MCF 10A (cell line): ENCODE measurements at places on chromosomes 12 and 14. TPM values are rescaled to one million over a fixed set of nuclear protein-coding genes. Genes with fewer than 3 reads are reported as not detected.
A peak's percentile ranks its signal among the peaks of the same experiment; 100 is the strongest.

The E2F7 gene
- total RNA-seq: 23.5 and 34.4 TPM in 2 replicates

The GLS2 gene
- total RNA-seq: 3.9 and 4.8 TPM in 2 replicates

The GYS2 gene
- 0.29 and 0.47 TPM in 2 replicates for total RNA-seq

DNA sequence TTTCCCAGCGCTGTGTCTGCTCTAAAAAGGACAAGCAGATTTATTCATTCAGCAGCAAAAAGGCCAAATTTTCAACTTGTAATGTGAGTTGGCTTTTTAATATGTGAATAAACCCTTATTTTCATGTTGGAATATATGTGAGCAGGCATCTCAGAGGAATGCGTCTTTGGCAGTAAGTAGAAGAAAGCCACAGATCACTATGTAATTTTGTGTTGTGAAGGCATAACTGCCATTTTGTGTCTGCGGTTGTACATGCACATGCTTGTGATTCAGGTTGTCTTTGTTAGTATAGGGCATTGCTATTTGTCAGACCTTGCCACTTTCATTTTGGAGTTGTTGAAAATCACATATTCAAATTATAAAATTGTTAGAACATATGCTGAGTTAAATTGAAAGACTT lies 398.8 kb upstream of the RGS6 start:
- no peak for DNase-seq
- no peak overlapping the region for H3K27ac ChIP-seq
- H3K36me3 ChIP-seq: peaks cover 13% of the 10 kb centered on the region
- no peak overlapping the region for H3K4me3 ChIP-seq
- H3K4me1 ChIP-seq: no peaks in the 10 kb centered on the region

- no peak overlapping the region for H3K4me3 ChIP-seq
- no peaks in the 10 kb centered on the region for H3K27me3 ChIP-seq
- no peaks in the 10 kb centered on the region for H3K4me1 ChIP-seq
- DNase-seq: peak; percentile 42
- H3K36me3 ChIP-seq: no peaks in the 10 kb centered on the region
These were observed 129.6 kb downstream of the PAPOLA start for GRCh38 chr14:96631621-96632362.

DNA sequence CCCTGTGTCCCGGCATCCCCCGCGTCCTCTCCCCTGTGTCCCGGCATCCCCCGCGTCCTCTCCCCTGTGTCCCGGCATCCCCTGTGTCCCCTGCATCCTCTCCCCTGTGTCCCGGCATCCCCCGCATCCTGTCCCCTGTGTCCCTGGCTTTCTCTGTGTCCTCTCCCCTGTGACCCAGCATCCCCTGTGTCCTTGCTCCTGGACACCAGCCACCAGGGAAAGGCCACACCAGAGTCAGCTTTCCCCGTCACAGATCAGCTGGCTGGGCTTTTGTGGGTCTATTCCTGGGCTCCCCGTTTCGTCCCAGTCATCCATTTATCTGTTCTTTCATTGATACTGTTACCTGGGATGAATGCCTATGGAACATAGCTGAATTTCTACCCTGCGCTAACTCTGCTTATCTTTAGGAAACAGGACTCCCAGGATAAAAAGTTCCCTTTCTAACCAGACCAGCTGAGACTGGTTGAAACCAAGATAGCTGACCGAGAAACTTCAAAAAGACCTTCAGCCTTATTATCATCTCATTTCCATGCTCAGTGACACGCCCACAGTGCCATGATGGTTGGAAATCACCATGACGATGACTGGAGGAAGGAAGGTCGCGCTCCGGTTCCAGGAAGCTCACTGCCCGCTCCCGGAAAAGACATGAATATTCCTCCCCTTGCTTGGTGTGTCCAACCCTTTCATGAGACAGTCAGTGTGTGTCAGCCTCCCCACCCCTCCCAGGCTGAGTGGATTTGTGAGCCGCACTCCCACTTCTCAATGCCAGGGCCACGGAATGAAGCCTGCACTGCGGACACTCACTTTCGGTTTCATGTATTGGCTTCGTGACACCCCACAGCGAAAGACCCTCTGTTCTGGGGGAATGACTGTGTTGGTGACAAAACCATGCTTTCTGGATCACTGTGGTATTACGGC lies 276.4 kb upstream of the SFSWAP start:
- DNase-seq: no peak
- H3K4me1 ChIP-seq: no peaks in the 10 kb centered on the region
- no peaks in the 10 kb centered on the region for H3K36me3 ChIP-seq
- H3K4me3 ChIP-seq: no peak overlapping the region

GRCh38 chr12:108447168-108447832 lies 67.8 kb upstream of the FICD start:
- peak overlapping the region; percentile 3 for H3K4me3 ChIP-seq
- peak overlapping the region; percentile 35 for H3K27ac ChIP-seq
- peaks cover 16% of the 10 kb centered on the region for H3K27me3 ChIP-seq
- H3K36me3 ChIP-seq: no peaks in the 10 kb centered on the region
- peak; percentile 74 for DNase-seq

- H3K4me1 ChIP-seq: no peaks in the 10 kb centered on the region
- H3K4me3 ChIP-seq: no peak overlapping the region
- H3K27ac ChIP-seq: no peak overlapping the region
- H3K36me3 ChIP-seq: no peaks in the 10 kb centered on the region
These were observed 103.1 kb upstream of the C14orf180 start for GRCh38 chr14:104476437-104476836.

GRCh38 chr12:11886339-11886738 lies 184.4 kb upstream of the BCL2L14 start:
- H3K27me3 ChIP-seq: no peaks in the 10 kb centered on the region
- H3K36me3 ChIP-seq: peaks cover 28% of the 10 kb centered on the region
- peak overlapping the region; percentile 74 for H3K27ac ChIP-seq

DNA sequence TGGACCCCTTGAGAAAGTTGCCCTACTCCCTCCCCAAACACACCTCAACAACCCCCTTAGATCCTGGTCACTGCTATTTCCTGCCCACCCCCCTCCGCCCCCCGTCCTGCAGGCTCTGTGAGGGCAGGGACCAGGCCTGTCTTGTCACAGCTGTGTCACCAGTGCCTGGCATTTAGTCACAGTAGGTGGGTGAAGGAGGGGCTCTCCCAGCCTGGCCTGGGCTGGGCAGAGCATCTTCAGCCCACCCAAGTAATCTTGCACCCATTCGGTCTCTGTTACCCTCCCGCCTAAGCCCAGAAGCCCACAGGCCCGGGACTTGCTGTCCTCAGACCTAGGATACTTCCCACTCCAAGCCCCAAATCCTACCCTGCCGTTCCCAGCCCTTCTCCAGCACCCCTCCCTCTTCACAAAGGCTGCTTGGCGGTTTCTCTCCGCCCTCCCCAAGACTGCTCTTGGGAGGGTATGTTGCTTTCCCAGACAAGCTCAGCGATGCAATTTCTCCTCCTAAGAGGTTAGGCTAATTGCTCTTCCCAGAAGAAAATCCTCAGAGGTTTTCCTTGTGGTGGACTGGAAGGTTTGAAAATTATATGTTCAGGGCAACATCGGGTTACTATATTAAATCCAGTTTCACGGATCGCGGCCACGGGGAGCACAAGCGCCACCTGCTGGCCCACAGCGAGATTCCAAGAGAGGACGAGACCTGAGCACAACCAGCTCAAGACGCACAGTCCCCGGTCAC lies 50.8 kb upstream of the ZFP36L1 start:
- H3K27me3 ChIP-seq: no peaks in the 10 kb centered on the region
- H3K4me3 ChIP-seq: no peak overlapping the region
- no peak overlapping the region for H3K27ac ChIP-seq

DNA sequence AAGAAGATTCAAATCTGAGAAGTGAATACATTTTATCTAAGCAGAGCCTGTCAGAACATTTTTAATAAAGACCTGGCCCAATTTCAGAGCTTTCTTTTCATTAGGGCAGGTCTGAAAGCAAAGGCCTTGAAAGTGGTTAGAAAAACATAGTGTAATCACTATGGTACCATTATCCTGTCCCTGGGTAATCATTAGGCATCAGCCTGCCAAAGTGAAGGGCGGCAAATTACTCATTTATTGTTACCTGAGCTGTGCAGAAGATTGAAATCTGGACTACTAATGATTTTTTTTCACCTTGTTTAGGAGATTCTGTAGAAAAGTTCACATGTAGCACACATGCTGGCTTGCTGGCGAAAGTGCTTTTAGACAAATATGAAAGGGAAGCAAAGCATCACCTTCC lies 92.6 kb upstream of the PRKD1 start:
- no peaks in the 10 kb centered on the region for H3K36me3 ChIP-seq
- H3K4me3 ChIP-seq: no peak overlapping the region
- no peak for DNase-seq
- H3K4me1 ChIP-seq: no peaks in the 10 kb centered on the region
- no peaks in the 10 kb centered on the region for H3K27me3 ChIP-seq
- no peak overlapping the region for H3K27ac ChIP-seq

DNA sequence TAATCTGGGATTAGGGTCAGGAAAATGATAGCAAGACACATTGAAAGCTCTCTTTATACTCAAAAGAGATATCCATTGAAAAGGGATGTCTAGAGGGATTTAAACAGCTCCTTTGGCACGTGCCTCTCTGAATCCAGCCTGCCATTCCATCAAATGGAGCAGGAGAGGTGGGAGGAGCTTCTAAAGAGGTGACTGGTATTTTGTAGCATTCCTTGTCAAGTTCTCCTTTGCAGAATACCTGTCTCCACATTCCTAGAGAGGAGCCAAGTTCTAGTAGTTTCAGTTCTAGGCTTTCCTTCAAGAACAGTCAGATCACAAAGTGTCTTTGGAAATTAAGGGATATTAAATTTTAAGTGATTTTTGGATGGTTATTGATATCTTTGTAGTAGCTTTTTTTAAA lies 25.4 kb upstream of the PLEKHD1 start:
- no peaks in the 10 kb centered on the region for H3K27me3 ChIP-seq
- no peak overlapping the region for H3K4me3 ChIP-seq
- no peak for DNase-seq
- H3K4me1 ChIP-seq: no peaks in the 10 kb centered on the region
- peaks cover 58% of the 10 kb centered on the region for H3K36me3 ChIP-seq

DNA sequence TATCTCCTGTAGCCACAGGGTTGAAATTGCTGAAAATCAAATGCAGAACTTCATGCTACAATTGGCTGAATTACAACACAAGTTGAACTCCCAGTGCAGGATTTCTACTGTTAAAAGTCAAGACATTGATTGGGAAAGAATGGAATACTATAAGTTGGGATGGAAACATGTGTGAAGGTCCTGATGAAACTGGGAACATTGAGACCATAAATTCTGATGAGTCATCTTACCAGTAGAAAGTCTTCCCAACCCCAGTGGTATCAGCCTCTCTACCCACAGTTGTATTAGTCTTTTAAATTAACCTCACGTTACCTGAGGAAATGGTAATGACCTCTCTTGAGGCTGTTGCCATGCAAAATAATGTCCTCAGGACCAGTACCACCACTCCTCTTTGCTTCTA lies 27.4 kb upstream of the DYRK2 start:
- H3K27ac ChIP-seq: no peak overlapping the region
- no peaks in the 10 kb centered on the region for H3K36me3 ChIP-seq
- no peaks in the 10 kb centered on the region for H3K4me1 ChIP-seq
- DNase-seq: peak; percentile 12
- no peak overlapping the region for H3K4me3 ChIP-seq

DNA sequence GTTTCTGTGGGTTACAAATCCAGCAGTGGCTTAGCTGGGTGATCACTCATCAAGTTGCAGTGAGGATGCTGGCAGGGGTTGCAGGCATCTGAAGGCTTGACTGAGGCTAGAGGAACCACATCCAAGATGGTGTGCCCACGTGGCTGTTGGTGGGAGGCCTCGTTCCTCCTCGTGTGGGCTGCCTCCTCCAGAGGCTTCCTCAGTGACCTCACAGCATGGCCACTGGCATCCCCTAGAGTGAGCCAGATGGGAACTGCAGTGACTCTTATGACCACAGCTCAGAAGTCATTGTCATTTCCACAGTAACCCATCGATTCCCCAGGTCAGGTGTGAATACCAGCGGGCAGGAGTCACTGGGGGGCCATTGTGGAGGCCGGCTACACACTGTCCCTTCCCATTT lies 17.8 kb downstream of the AACS start:
- no peak overlapping the region for H3K27ac ChIP-seq
- H3K4me1 ChIP-seq: peaks cover 12% of the 10 kb centered on the region
- peaks cover 81% of the 10 kb centered on the region for H3K36me3 ChIP-seq
- H3K4me3 ChIP-seq: no peak overlapping the region

DNA sequence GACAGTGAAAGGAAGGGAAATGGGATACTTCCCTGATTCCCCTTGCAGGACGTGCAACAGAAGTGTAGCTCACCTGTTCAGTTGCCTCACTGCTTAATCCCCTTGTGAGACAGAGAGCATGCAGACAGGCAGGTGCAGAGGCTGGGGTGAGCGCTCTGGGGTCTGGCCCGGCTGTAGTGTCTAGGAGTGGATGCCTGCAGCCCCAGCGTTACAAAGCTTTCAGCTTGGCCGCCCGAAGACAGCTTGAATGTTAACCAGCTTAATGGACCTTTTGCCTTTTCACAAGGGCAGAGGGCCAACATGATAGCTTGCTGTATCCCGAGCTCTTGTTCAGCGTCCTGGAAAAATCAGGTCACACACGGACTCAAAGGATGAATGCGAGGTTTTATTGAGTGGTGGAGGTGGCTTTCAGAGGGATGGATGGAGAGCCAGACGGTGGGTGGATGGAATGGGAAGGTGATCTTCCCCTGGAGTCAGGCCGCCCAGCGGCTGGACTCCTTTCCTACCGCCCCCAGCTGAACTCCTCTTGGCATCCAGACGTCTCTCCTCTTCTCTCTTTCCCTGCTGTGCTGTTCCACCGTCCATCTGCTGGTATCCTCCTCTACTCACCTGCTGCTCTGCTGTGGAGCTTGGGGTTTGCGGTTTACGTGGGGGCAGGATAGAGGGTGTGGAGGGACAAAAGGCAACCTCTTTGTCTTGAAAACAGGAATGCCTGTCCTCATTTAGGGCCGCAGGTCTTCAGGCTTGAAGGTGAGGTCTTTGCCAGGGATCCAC lies 86.2 kb upstream of the RESF1 start:
- peaks cover 11% of the 10 kb centered on the region for H3K4me1 ChIP-seq
- no peak overlapping the region for H3K27ac ChIP-seq
- no peak overlapping the region for H3K4me3 ChIP-seq
- no peaks in the 10 kb centered on the region for H3K36me3 ChIP-seq

DNA sequence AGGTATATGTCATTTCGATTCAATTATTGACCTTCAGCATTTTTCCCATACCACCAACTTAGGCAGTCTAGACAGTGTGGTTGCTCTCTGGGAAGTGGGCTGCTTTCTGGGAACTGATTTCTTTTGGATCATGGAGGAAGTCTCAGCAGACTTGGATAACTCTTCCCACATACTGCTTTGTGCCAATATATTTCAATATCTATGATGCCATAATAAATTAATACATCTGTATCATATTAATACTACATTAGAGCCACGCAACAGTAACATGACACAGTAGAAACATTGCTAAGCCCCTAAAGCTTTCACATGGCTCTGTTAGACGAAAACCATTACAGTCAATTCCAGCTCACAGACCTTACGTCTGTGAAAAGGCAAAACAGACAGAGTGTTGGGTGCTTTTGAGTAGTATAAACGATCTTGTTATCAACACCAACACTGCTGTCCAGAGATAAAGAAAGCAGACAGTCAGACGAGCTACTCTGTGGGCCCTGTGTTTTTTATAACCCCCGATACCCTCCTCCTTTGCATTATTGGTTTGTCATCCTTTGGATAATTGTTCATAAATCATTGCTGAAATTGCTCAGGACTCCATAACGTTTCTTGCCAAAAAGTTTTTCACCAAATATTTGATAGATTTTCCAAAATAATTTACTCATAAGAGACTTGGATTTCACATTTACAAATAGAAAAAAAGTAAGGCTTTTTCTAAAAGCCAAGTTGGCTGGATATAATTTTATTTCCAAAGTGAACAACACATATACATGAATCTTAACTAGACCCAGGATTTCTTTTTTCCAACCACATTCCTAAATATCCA lies 439.7 kb downstream of the ADAMTS20 start:
- no peak overlapping the region for H3K4me3 ChIP-seq
- no peaks in the 10 kb centered on the region for H3K27me3 ChIP-seq
- H3K27ac ChIP-seq: no peak overlapping the region
- no peak for DNase-seq
